ENCODE measurements at places on chromosomes 5 and 9. TPM values are rescaled to one million over a fixed set of nuclear protein-coding genes. Genes with fewer than 3 reads are reported as not detected.

The AJM1 gene
- total RNA-seq: 5.7 TPM

The MOB3B gene
- 1.3 TPM for total RNA-seq

The B4GALT1 gene
- 72.2 TPM for total RNA-seq

The PCDHGA11 gene
- not detected for total RNA-seq

The SPAG8 gene
- 1.4 TPM for total RNA-seq

The SPATA9 gene
- not detected for total RNA-seq

The HMCN2 gene
- 0.17 TPM for total RNA-seq

The GARIN3 gene
- 0.22 TPM for total RNA-seq

The IFNK gene
- not detected for total RNA-seq

The GRM6 gene
- total RNA-seq: not detected
